ENCODE measurements at places on chromosomes 6 and 20.
A peak's percentile ranks its signal among the peaks of the same experiment; 100 is the strongest.

- DNase-seq: no peak
Measured at GRCh38 chr20:45153752-45154151, 20.9 kb upstream of the PI3 start.

- no peak for DNase-seq
Measured at GRCh38 chr6:127423921-127424320, 35.3 kb downstream of the KIAA0408 start.

DNA sequence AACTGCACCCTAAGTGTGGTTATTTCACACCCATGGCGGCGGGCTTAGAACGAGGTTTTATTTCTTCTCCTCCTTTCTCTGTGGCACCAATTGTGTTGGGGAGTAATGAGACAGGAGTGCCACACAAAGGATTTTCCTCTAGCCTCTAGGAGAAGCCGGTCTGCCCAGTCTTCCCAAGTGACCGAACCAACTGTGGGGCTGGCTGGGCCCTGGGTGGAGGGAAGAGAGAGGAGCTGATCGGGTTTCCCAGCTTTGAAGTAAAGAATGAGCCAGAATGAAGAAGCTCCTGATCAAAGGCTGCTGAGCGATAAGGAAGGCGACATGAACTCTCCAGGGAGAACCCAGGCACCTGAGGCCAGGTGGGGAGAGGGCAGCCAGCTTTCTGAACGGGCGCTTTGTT is 616.0 kb upstream of the BTBD3 start:
- no peak for DNase-seq

- DNase-seq: no peak
Measured at GRCh38 chr20:1528811-1529210, 28.7 kb downstream of the SIRPD start.

GRCh38 chr6:14037402-14038277 is 79.9 kb upstream of the CD83 start:
- no peak for DNase-seq

- no peak for DNase-seq
Measured at GRCh38 chr6:43173591-43174262, 2.7 kb downstream of the SRF start.

DNA sequence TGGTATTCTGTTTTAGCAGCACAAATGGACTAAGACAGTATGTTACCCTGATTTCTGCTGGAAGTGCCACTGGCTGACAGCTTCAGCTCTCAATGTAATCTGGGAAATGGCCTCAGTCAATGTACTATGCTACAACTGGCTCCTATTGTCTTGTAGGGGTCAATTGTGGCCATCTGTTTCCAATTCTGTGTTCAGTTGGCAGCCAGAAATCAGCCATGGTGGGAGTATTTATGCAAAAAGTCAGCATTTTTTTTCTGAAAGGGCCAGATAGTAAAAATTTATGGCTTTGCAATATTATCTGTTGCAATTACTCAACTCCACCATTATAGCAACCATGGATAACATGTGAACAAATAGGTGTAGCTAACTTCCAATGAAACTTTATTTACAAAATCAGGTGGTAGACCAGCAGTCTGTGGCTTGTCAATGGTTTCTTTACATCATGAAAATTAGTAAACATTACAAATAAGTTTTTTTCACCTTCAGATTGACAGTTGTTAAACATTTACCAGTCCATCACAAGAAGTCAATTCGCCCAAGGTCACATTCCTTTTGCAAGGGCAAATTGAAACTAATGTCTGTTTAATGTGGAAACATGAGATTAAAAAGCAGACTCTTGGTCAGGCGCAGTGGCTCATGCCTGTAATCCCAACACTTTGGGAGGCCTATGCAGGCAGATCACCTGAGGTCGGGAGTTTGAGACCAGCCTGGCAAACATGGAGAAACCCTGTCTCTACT is 58.3 kb upstream of the TSHZ2 start:
- no peak for DNase-seq

DNA sequence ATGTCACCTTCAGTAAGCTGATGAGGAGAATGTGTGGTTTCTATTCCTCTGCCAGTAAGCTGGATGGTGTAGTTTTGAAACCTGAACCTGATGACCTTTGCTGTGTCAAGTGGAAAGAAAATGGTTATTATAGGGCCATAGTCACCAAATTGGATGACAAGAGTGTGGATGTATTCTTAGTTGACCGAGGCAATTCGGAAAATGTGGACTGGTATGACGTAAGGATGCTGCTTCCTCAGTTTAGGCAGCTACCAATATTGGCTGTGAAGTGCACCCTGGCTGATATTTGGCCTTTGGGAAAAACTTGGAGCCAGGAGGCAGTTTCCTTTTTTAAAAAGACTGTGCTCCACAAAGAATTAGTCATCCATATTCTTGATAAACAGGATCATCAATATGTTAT is 2.0 kb downstream of the TDRD6 start:
- no peak for DNase-seq

DNA sequence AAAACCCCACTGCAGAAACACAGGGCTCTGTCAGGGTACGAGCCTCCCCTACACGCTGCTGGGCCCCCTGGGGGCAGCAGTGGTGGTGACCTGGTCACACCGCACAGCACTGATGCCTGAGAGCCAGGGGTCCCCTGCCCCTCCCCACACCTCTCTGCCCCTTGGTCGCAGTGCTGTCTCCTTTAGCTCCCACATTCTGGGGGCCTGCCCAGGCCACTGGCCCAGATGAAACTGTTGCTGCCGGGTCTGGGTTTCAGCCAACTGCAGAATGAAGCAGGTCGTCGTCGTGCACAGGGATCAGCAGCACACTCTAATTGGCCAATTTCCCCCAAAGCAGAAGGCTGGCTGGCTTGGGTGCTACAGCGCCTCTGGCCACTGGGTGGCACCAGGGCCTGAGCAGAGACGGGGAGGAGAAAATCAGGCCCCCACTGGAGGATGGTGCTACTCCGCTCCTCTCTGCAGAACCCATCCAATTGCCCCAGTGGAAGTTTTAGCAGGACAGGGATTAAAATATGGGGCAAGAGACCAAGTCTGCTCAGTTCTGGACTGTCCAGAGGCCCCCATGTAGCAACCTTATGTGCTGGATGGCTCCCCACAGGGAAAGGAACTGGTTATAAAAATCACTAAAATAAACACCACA is 26.1 kb downstream of the DIDO1 start:
- DNase-seq: peak; percentile 74

DNA sequence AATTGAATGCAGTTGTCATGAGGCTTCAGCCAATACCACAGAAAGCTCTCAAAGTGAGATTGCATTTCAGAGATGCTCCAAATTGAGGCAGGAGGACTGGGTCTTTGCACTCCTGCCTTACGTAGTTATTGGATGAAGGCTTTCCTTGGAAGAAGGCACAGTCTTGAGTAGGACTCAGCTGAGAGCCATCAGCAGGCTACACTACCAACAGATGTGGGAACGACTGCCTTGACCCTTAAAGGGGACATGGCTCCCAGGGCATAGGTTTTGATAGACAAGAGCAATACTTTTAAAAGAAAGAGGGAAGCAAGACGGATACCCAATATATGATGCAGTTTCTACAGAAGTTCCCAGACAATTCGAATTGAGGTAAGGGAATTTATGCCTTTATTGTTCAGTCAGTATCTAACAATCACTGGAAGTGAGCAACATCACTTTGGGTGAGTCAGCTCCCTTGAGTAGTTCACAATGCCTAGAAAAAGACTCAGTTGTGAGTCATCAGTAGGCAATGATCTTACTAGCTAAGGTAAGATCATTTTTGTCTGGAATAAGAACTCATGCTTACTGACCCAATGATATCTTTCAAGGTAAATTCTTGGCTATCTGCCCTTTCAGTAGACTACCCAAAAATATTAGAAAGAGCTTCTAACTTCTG is 390.8 kb downstream of the GJA1 start:
- no peak for DNase-seq

- no peak for DNase-seq
Measured at GRCh38 chr6:170142559-170142958, 148.3 kb downstream of the DLL1 start.

DNA sequence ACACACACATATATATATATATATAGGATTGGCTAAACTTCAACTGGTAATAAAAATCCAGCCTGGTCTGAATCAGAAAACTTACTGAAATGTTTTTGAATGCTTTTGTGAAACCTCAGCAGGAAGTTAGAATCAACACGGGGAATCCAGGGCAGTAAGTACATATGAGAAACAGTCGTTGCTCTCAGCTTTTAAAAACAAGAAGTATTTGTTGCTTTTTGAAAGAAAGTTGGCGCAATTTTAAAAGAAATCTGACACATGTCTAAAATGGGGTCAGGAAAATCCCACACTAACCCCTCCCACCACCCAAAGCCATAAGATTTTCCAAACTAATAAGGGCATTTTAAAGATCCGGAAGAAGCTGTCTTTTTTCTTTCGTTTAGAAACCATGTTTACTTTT is 11.5 kb upstream of the CCDC170 start:
- DNase-seq: no peak

DNA sequence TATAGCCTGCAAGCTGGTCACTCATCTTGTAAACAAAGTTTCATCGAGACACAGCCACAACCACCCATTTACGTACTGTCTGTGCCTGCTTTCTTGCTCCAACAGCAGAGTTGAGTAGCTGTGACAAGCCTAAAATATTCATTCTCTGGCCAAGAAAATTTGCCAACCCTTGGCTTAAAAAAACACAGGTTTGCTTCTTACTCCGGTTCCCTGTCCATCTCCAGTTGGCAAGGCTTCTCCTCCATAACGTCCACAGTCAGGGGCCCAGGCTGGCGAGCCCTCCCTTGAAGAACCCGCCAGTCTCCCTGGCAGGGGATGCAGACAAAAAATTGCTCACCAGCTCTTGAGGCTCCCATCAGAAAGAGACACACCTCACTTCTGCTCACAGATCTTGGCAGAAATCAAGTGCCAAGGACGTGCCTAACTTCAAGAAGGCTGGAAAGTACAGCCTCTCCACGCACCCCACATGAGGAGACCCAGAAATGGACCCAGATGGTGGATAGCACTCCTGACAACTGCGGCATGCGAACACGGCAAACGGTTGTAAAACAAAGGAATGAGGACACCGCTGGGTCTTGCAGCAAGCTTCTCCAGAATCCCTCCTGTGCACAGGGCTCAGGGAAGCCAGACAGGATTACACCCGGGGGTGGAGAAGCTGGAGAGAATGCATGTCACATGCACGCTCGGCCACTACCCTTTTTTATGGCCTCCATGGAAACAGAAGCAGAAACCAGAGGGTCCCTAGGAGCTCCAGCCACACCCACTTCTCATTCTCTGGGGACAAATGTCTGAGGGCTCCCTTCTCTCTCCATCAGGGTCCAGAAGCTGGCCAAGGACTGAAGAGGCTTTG is 59.8 kb upstream of the SIRPA start:
- no peak for DNase-seq

DNA sequence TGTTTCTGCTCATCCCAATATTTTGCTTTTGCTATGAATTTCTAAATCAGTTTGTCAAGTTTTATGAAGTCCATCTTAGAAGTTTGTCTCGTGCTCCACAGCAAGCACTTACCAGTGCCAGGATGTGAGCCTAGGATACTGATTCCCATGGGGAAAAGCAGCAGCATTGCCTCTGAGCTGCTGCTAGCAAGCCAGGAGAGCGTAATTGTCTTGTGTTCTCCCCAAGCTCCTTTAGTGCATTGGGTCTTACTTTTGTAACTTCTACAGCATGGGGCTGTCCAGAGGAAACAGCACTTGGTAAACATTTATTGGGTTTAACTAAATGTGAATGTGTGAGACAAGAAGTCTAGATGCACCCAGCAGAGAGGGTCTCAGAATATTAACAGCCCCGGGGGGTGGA is 76.1 kb downstream of the RNF182 start:
- no peak for DNase-seq

DNA sequence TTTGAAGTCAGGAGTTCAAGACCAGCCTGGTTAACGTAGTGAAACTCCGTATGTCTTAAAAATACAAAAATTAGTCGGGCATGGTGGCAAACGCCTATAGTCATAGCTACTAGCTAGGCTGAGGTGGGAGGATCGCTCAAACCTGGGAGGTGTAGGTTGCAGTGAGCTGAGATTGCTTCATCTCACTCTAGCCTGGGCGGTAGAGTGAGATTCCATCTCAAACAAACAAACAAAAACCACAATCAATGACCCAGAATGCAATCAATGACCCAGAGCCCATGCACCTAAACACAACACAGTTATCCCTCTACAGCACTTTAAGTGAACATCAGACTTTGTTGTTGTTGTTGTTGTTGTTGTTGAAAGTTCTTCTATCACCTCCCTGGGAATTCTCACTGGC is 77.9 kb downstream of the MYB start:
- DNase-seq: no peak

GRCh38 chr6:67131827-67132226 is 1424.8 kb upstream of the EYS start:
- no peak for DNase-seq

DNA sequence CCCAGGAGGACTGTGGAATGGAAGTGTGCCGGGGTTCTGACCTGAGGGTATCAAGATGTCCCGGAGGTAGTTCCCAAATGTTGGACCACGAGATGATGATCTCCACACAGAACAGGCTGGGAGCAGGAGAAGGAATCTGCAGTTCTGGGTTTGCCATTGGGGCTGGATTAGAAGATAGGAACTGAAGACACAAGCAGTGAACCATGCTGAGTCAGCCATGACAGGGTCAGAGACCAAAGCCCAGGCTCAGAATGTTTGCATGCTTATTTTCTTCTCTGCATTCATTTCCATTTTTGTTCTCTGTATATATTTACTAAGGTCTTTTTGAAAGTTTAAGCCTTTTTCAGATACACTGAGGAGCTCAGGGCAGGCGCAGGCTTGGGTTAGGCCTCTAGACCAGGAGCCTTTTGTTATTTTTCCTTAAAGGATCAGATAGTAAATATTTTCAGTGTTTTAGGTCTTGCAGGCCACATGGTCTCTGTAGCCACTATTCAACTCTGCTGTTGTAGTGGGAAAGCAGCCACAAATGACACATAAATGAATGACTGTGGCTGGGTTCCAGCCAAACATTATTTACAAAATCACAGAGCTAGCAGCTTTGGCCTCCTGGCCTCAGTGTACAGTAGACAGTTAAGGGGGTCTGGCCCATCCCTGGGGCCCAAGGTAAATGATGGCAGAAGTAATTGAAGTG is 28.5 kb downstream of the SLC35D3 start:
- no peak for DNase-seq

- no peak for DNase-seq
Measured at GRCh38 chr20:45863543-45864470, 6.4 kb downstream of the ZSWIM3 start.

DNA sequence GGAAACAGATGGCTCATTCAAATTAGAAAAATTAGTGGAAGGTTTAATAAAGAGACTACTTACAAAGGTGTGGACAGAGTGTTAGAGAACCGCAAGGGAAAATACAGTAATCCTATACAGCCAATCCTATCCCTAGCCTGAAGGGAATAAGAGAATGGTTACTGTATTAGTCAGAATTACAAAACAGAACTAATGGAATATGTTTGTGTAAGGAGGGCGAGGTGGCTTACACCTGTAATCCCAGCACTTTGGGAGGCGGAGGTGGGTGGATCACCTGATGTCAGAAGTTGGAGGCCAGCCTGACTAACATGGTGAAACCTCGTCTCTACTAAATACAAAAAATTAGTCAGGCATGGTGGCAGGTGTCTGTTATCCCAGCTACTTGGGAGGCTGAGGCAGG is 16.3 kb upstream of the TRPC4AP start:
- DNase-seq: no peak

GRCh38 chr6:42431356-42431755 is 20.4 kb downstream of the TRERF1 start:
- DNase-seq: no peak

- no peak for DNase-seq
Measured at GRCh38 chr6:41636833-41637193, 1.5 kb upstream of the MDFI start.

- DNase-seq: no peak
Measured at GRCh38 chr6:140979642-140980091, 1153.1 kb upstream of the GJE1 start.
